ENCODE measurements at places on chromosomes 6 and 20. TPM values are rescaled to one million over a fixed set of nuclear protein-coding genes. Genes with fewer than 3 reads are reported as not detected.

COL21A1 gene
- total RNA-seq = 3.3 TPM

SNAI1 gene
- total RNA-seq = 0.72 TPM

XKR7 gene
- not detected for total RNA-seq

SIRPB1 gene
- total RNA-seq = 0.19 TPM

SPEF1 gene
- total RNA-seq = not detected

LY6G5C gene
- 2.7 TPM for total RNA-seq

CDKN1A gene
- 1,798 TPM for total RNA-seq

GRCh38 chr6:23011615-23012014, 442.2 kb downstream of the HDGFL1 start:
- no peak for DNase-seq

- DNase-seq = peak; percentile 2
These were observed 526.0 kb downstream of the EPM2A start for GRCh38 chr6:145209272-145209671.

- no peak for DNase-seq
These were observed 8.7 kb downstream of the TOX2 start for GRCh38 chr20:43923322-43923721.

GRCh38 chr6:166419286-166419685, 36.5 kb upstream of the MPC1 start:
- DNase-seq = peak; percentile 92

GRCh38 chr6:14126191-14126590, 8.6 kb downstream of the CD83 start:
- DNase-seq = no peak

DNA sequence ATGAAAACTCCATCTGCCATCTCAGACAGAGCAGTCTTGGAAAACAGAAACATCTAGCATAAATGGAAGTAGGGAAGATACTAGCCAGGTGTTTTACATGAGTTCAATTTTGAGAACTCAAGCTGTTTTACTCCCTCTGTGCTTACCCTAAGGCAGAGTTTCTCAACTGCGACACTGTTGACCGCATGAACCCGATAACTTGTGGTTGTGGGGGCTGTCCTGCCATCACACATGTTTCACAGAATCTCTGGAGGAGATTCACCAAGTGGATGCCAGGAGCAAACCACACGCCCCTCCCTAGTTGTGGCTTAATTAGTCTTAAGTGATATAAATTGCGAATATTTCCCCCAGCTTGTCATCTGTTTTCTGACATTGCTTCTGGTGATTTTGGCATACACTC, 2.3 kb upstream of the SERPINB6 start:
- peak; percentile 64 for DNase-seq

- no peak for DNase-seq
These were observed 420.4 kb upstream of the OPRM1 start for GRCh38 chr6:153618371-153619322.

GRCh38 chr20:32623667-32624157, 38.6 kb upstream of the NOL4L start:
- DNase-seq = no peak

- no peak for DNase-seq
These were observed 406.9 kb upstream of the MAP3K7 start for GRCh38 chr6:90993770-90994169.
